ENCODE measurements at places on chromosomes 1 and 21.

- DNase-seq, result no peak
Measured at GRCh38 chr21:44666401-44667320, at the start of gene KRTAP12-2. Gene KRTAP12-2, minus strand, starts transcription at chr21:44666927. Its CDS starts 41 bp downstream, at chr21:44666886.

- DNase-seq, result no peak
Measured at GRCh38 chr1:25806418-25806817, 6.4 kb downstream of the SELENON start.

GRCh38 chr21:30434033-30434631, 4.1 kb downstream of the KRTAP13-4 start:
- no peak for DNase-seq

GRCh38 chr1:92831368-92831761, 475 bp upstream of the RPL5 start:
- no peak for DNase-seq

DNA sequence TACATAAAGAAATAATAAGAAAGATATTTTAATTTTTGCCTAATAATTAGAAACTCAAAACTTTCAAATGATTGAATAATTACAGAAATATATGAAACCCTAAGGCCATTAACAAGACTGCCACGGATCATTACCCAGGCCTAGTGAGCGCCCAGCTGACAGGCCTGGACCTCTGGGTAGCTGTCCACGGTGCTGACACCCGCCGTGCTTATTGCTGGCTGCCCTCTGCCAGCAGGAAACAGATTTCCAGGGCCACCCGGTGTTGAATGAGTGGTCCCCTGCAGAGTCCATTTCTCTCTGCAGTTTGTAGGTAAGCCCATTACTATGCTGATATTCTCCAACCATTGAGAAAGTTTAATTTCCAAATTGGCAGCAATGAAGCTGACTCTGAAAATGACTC, 254.4 kb upstream of the GJB5 start:
- no peak for DNase-seq

DNA sequence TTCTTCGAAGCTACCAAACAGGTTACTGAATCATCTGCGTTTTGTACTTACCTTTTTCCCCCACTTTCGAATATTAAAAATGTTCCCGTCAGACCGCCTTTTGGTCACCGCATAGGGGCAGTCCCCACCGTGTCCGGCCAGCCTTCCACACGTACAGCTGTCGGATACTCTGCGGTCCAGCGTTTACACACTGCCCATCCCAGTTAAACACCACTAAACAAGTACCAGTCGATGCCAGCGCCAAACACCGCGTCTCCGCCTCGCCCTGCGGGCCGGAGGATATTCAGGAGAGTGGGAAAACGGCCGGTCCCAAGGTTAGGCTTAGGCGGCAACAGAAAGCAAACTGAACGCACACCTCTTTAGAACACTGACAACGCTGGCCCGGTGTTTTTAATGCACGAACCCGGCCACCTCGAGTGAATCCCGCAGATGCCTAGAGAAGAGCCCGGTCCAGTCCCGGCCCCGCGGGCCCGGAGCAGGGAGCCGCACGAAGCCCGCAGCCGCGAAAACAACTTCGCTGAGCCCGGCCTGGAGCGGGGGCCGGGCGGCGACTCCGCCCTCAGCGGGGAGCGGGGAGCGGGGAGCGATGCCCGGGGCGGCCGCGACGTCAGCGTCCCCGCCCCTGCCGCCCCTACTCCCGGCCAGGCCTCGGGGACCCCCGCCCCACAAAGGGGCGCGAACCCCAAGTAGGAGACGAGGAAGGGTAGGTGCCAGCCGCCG, 730 bp upstream of the PHF13 start:
- no peak for DNase-seq

DNA sequence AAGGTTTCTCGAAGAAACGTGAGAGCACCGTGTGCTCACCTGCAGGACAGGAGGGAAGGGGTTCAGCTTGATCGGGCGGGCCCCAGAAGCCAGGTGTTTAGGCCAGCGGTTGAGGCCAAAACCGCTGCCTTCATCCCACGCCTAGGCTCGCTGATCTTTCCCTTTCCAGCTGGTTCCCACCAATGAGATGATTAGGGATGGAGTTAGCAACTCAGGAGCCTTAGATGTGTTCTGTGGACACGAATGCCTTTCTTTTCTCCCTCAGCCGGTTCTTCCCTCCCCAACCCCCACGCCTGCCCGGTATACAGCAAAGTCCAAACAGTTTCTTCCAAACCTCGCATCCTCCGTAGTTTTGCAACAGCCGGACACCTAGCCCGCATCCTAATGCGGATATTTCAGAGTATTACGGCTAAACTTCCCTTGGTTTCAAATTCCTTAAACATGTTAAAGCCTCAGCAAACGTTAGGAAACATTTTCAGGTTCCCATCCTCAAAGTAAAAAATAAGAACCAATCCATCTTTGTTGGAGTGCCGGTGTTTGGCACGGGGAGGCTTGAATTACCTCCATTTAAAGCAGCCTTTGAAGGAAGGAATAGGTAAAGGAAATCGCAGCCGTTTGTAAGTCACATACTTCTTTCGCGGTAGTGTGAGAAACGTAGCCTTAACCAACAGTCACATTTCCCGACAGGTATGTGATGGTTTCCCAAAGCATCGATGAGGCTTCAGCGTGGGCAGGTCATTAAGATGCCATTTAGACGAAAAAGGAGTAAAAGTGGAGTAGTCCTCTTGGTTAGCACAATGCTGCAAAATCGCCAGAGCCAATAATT, 1.1 kb downstream of the LRRC8C start:
- DNase-seq, result no peak

DNA sequence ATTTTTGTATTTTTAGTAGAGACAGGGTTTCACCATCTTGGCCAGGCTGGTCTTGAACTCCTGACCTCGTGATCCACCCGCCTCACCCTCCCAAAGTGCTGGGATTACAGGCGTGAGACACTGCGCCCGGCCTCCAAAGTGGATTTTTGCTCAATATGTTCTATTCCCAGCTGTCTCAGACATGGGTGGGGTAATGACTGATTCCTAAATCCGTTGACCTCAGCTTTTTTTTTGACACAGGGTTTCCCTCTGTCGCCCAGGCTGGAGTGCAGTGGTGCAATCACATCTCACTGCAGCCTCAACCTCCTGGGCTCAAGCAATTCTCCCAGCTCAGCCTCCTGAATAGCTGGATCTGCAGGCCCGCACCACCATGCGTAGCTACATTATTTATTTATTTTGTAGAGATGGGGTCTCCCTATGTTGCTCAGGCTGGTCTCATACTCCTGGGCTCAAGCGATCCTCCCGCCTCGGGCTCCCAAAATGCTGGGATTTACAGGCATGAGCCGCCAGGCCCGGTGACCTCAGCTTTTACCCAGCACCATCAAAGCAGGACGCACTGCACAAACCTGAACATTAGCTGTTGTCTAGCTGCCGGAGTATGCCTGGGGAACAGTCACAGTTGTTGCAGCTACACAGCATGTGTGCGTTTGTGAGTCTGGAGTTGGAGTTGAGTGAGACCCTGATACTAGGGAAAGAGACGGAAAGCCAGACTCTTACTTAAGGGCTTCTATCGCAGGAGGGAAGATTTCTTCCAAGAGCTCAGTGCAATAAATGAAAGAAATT, 43.7 kb upstream of the PSEN2 start:
- no peak for DNase-seq

DNA sequence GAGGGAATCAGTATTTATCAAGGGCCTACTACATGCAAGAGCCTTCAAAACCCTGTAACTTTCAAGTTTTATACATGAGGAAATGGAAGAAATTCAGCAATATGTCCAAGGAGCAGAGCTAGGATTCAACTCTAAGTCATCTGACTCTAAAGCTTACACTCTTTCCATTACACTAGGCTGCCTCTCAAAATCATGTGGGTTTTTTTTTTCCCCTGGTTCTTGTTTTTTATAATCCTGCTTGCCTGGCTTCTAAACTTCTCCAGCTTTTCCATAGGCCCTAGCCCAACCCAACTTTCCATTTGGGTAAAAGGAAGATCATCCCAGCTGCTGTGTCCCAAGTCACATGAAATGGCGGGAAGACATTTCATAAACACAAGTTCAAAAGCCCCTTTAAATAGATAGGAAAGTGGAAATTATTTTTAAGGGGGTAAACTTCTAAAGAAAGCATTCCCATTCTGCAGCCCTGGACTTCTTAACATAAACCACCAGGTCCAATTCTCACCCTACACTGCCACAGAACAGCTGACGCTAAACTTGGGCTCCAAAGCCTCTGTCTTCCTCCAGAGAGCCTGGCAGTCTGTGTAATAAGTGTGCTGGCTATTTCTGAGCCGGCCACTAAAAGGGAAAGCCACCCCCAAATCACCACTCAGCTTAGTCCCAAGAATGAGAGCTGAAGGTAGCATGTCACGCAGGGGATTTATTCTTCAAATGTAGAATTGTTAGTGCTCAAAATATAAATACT, 46.9 kb downstream of the ITPKB start:
- no peak for DNase-seq

- DNase-seq, result no peak
Measured at GRCh38 chr1:8133190-8133589, 107.1 kb upstream of the ERRFI1 start.

DNA sequence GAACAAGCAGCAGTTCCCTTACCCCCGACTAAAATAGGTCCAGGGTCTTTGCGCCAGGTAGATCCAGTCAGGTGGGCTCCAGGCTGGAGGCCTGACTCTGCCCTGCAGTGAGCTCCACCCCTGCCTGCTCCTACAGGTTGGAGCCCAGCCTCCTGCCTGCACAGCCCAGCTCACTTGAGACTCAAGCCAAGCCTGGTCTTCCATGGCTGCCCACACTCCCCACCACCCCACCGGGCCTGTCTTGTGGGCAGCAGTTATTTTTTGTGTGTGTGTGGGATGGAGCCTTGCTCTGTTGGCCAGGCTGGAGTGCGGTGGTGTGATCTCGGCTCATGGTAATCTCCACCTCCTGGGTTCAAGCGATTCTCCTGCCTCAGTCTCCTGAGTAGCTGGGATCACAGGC, 28.5 kb downstream of the RAP1GAP start:
- no peak for DNase-seq

GRCh38 chr1:77356136-77356535, 74.3 kb downstream of the AK5 start:
- DNase-seq, result no peak

DNA sequence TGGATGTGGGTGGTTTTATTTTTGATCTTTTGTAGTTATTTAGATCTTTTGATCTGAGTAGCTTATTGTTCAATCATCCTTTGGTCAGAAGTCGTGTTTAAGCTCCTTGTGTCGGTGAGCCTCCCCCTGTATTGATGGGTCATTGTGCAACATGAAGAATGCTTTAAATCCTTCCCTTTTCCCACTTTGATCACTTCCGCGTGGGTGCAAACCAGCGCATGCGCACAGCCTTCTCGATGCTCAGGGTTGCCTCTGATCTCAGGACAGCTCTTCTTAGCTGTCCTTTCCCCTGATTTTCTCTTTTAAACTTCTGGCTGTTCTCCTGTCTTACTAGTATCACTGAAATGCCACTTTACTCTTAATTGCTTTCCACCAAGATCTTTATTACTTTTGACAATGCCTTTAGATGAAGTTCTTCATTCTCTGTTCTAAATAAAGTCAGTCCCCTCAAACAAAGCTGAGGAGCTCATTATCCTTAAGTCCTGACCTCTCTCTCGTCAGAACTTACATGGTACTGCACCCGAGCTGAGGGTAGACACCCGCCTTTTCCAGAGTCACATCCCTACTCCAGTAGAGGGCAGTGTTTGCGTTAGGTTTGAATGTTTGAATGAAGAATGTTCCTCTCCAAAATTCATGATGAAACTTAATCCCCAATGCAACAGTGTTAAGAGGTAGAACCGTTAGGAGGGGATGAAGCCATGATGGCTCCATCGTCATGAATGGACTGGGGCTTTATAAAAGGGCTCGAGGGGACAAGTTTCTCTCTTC, 547.9 kb upstream of the TMPRSS15 start:
- DNase-seq, result no peak

- no peak for DNase-seq
Measured at GRCh38 chr21:42102526-42102925, 31.4 kb downstream of the UMODL1 start.

GRCh38 chr1:84301004-84301784, at the start of gene SAMD13:
Gene SAMD13, plus strand, starts transcription at chr1:84301708. Its CDS starts 1,527 bp downstream, at chr1:84303235.
- no peak for DNase-seq

GRCh38 chr1:225695578-225696337, 42.8 kb upstream of the ENAH start:
- DNase-seq, result no peak

GRCh38 chr1:165265196-165265838, 91.2 kb downstream of the LMX1A start:
- DNase-seq, result no peak

- no peak for DNase-seq
Measured at GRCh38 chr21:44548922-44549321, 2.4 kb downstream of the KRTAP10-2 start.

- no peak for DNase-seq
Measured at GRCh38 chr1:108569097-108569728, 9.3 kb downstream of the EEIG2 start.

DNA sequence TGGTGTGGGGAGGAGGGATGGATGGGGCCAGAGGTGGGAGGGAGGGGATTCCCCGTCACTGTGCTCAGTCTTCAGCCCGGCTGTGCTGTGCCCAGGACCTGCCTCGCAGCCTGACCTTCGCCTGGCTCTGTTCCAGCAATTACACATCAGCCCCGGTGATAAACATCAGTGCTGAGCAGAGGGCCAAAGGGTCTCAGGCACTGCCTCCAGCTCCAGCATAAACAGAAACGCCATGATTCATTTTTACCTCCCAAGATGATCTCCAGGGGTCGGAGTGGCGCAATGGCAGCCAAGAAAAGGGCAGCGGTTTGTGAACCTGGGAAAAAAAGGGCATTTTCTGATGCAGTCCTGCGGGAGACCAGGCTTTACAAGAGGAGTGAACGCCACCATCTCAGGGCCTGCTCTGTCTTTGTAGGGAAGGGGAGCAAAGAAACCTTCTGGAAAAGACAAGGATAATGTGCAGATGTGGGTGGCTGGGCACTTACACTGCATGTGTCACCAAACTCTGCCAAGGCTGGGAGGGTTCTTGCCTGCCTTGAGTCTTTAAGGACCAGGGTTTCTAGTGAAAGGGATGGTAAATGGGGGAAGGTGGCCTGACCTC, 28.1 kb downstream of the SHISA4 start:
- no peak for DNase-seq

- DNase-seq, result no peak
Measured at GRCh38 chr1:192940658-192941057, 118.5 kb downstream of the UCHL5 start.

GRCh38 chr1:177825276-177825901, 144.5 kb downstream of the SEC16B start:
- DNase-seq, result no peak
